ENCODE measurements at places on chromosomes 6 and 20. TPM values are rescaled to one million over a fixed set of nuclear protein-coding genes. Genes with fewer than 3 reads are reported as not detected.

DNA sequence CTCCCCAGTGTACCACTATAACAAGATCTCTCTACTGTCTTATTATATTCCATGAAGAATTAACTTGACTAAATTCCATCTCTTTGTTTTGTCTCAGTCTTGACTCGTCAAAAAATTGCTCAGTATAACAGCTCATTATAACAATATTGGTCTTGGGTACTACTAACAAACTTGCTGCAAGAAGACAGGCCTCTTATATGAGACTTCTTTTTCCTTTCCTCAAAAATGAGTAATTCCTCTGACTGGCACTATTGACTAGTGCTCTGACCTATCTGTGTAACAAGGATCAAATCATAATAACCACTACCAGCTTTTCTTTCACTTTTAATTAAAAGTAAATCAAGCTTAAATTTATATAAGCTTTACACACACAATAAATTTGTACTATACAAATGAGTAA is 91.3 kb upstream of the THEMIS start:
- no peak for DNase-seq

DNA sequence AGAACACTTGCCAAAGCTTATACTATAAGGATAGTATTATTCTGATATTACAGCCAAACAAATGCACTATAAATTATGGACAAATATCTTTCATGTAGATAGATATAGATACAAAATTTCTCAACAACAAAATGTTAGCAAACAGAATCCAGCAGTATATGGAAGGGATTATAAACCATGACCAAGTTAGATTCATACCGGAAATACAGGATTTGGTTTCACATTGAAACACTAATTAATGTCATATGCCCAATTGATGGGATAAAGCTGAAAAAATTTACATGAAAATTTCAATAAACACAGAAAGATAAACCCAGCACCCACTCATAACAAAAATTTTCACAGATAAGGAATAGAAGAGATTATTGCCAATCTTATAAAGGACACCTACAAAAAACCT is 770.3 kb upstream of the SLC35B3 start:
- DNase-seq: no peak

Gene WFDC5
- total RNA-seq: not detected

DNA sequence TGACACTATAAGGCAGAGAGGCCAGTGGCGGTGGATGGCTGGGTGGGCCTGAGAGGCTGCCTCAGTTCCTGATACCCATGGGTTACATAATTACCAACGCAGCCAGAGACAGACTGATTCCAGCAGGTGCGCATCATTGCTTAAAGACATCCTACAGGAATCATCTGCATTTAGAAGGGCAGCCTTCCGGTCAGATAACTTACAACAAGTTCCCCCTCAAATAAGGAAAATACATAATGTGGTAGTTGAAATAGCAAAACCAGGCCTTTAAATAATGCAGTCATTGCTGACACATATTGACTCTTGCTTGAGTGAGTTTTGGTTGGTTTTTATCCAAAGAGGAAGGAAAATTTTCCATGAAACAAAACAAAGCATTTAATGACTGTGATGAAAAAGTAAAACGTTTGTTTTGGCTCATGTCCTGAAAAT is 81.9 kb downstream of the SIM1 start:
- DNase-seq: no peak

- DNase-seq: no peak
Measured at GRCh38 chr6:42203183-42203582, 8.4 kb upstream of the GUCA1B start.

Gene GLP1R
- total RNA-seq: 3.5 TPM

DNA sequence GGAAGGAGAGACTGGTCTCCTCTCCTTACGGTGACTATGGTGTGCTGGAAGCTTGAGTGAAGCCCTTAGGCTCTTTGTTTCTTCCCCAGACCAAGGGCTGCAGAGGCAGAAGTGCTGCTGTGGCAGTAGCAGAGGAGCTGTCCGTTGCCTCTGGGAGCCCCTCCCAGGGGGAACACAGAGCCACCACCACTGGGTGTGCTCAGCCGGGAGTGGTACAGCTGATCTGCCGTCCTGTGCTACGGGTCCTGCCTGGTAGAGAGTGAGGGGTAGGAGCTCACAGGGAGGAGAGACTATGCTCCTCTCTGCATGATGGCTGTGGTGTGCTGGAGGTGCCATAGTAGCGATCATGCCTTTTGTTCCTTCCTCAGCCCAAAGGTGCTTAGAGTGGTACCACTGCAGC is 318.7 kb downstream of the DOK5 start:
- DNase-seq: no peak

Gene NAPB
- 4.7 TPM for total RNA-seq
